ENCODE measurements at places on chromosomes 16 and 17.

DNA sequence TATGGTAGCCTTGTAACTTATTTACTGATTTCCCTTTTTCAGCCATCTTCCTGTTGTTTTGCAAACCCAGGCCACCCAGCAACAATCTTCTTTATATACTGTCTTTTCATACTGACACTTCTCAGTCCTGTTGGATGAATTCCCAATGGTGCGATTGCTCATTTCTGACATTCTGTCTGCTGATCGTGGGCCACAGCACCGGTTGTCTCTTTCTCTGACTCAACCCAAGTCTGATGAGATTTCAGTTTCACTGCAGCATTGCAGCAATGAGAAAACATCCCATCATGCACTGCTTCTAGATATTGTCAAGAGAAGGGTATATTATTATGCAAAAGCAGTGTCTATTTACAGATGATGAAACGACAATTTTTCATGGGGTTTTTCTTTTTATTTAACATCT is 349.2 kb upstream of the HSBP1 start:
- no peak for DNase-seq

DNA sequence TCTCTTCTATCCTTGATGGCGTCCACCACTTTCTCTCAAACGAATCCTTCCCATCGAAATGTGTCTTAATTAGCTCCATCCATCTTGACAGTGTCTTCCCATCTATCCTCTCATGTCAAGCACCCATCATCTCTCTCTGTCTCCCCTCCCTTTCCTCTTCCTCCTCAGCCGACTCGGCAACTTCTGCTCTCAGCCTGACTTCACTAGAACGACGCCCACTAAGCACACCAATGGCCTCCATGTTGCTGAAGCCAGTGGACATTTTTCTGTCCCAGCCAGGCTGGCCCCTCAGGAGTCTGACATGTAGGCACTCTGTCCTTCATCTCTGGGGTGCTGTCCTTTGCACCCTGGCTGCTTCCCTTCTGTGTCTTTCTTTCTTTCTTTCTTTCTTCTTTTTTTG is 2.5 kb upstream of the SPATA20 start:
- no peak for DNase-seq

GRCh38 chr17:67007266-67007665 is 37.1 kb upstream of the CACNG1 start:
- DNase-seq, result no peak

DNA sequence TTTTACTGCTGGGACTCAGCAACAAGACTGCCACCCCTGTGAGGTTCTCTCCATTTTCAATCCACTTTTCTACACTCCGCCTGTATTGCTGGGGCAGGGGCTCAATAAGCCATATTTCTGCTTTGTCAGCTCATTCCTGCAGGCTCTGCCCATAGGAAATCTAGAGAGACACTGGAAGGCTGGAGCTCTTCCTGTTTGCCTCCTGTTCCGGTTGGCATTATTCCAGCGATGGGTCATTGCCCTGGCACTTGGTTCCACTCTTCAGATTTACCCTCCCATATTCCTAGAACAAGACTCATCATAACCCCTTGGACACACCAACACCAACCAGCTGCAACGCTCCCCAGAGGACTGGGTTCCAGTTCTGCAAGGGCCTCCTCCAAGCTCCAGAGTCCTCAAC is 210.4 kb downstream of the CA10 start:
- DNase-seq, result no peak

DNA sequence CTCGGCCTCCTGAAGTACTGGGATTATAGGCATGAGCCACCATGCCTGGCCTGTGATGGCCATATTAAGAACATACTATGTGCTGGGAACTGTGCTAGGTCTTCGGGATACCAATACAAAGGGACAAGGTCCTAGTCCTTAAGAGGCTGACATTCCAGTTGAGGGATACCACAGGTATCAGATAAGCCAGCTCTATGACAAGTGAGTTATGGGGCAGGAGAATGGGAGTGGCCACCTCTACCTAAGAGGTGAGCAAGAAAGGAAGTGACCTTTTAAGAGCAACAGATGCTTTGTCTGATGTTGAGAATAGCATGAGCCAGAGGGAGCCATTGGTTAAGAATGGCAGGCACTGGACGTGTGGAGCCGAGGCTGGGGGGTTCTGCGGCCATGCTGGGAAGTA is 27.0 kb downstream of the ADORA2B start:
- no peak for DNase-seq

DNA sequence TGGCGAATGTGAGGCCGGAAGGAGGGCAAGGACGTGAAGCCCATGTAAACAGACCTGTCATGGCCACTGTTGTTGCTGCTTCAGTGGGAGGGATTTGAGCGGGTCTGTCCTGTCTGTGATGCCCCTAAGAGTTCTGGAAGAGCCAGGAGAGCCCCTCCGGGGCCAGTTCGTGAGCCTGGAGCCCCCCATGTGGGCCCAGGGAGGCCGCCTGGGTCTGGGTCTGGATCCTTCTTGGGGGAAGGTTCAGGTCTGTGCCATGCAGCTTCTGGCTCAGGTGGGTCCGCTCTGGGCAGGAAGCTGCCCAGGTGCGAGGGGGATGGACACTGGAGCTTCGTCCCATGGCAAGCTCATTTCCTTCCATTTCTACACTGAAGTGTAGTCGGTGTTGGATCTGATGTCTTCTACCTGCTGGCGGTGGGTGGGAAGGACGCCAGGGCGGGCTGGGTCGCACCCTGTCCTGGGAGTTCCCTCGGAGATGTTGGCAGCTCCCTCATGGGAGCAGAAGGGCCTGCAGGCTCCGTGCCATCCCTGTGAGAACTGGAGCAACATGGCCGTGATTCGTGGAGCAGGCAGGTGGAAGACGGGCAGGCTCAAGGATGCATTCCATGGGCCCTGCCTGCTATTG is 11.2 kb upstream of the WFIKKN1 start:
- no peak for DNase-seq

GRCh38 chr17:81398176-81398831 is 3.0 kb downstream of the BAHCC1 start:
- peak; percentile 89 for DNase-seq

- no peak for DNase-seq
These were observed 29.8 kb downstream of the DHX38 start for GRCh38 chr16:72123426-72123825.

DNA sequence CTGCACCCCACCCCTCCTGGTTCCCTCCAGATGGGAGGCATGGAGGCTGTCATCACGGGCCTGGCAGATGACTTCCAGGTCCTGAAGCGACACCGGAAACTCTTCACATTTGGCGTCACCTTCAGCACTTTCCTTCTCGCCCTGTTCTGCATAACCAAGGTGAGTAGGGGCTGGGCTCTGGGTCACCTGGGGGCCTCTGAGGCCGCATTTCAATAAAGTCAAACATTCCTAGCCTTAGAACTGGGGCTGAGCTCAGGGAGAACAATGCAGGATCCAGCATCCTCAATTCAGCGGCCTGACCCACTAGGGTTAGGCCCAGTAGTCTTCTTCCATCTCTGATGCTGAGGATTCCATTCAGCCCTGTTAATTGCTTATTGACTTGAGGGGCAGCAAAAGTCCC is 42.1 kb downstream of the SLC6A2 start:
- DNase-seq, result no peak

- no peak for DNase-seq
These were observed 126.0 kb downstream of the KCNJ2 start for GRCh38 chr17:70295329-70295728.

DNA sequence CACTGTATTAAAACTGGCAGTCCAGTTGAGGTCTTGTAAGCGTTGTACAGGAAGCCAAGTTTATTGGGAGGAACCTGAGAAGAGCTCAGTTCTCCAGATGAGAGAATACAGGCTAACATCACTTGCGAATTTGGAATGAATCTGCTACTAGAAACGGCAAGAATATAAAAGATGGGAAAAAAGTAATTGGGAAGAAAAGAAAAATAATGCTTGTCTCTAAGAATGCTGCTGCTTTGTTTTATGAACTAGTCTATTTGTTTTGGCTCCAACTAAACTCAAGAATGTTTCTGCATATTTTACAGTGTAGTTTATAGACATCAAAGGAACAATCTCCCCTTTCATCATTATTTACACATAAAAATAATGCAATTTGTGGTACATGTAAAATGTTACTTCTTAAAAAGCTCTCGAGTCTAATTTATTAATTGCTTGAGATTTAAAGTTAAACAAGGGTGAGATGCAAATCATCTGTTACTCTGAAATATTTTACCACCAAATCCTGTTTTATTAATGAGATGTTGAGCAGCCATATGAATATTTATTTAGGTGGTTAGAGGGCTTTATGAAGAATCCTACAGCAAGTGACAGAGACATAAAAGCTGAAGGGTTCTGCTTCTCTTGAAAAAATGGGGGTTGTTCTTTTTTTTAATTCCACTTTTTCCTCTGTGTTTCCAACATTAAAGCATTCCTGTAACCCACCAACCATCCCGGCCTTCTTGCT is 162.1 kb upstream of the AXIN2 start:
- DNase-seq, result peak; percentile 18

GRCh38 chr16:48682971-48683370 is 73.0 kb upstream of the N4BP1 start:
- no peak for DNase-seq

DNA sequence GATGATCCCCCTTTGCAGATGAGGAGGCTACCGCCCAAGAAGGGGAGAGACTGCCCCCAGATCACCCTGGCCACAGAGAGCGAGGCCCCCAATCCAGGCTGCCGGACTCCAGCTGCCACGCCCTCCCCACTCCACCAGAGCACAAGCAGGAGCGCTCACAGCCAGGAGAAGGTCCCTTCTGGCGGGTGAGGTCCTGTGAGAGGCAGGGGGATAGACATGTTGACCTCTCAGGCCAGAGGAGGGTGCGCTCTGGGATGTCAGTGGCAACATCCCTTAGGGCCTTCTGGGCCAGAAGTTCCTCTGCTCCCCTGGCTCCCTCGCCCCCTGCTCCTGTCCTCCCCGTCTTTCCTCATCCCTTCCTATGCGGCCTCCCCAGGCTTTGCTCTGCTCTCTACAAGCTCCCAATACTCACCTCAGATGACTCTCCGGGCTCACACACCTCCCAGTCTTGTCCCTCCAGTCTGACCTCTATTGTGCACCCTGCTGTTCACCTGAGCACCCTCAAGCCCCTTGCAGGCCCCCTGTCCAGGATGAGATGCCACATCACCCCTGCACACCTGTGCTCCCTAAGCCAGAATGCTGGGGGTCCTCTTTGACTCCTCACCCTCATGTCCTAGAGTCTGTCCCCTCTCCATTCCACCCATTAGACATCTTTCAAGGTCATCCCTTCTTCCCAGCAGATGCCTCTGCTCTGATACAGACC is 5.0 kb upstream of the NXPH3 start:
- DNase-seq, result no peak

GRCh38 chr17:1055751-1056645 is 59.1 kb downstream of the TIMM22 start:
- peak; percentile 67 for DNase-seq

DNA sequence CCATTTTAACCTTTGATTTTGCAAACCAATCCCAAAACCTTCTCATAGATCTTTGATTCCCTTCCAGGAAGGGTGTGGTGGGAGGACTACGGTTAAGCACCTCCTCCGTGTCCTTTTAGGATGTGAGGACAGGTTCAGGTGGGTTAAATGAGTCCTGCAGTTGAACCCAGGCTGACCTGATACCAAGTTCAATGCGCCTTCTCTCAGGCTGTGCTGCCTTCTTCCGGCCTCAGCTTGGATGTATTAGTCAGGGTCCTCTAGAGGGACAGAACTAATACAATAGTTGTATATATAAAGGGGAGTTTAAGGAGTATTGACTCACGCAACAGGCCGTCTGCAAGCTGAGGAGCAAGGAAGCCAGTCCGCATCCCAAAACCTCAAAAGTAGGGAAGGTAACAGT is 10.5 kb upstream of the CSF3 start:
- no peak for DNase-seq

GRCh38 chr17:41777157-41777573 is 9.3 kb downstream of the JUP start:
- DNase-seq, result peak; percentile 75

GRCh38 chr17:78366109-78366848 is 6.4 kb upstream of the SOCS3 start:
- DNase-seq, result no peak

GRCh38 chr17:64223283-64223682 is 39.8 kb downstream of the TEX2 start:
- no peak for DNase-seq

GRCh38 chr17:1931844-1932579 is 93.1 kb downstream of the RTN4RL1 start:
- DNase-seq, result peak; percentile 51

GRCh38 chr17:11023639-11024479 is 186.0 kb upstream of the PIRT start:
- no peak for DNase-seq

GRCh38 chr16:65249768-65250167 is 127.9 kb upstream of the CDH11 start:
- DNase-seq, result peak; percentile 4

DNA sequence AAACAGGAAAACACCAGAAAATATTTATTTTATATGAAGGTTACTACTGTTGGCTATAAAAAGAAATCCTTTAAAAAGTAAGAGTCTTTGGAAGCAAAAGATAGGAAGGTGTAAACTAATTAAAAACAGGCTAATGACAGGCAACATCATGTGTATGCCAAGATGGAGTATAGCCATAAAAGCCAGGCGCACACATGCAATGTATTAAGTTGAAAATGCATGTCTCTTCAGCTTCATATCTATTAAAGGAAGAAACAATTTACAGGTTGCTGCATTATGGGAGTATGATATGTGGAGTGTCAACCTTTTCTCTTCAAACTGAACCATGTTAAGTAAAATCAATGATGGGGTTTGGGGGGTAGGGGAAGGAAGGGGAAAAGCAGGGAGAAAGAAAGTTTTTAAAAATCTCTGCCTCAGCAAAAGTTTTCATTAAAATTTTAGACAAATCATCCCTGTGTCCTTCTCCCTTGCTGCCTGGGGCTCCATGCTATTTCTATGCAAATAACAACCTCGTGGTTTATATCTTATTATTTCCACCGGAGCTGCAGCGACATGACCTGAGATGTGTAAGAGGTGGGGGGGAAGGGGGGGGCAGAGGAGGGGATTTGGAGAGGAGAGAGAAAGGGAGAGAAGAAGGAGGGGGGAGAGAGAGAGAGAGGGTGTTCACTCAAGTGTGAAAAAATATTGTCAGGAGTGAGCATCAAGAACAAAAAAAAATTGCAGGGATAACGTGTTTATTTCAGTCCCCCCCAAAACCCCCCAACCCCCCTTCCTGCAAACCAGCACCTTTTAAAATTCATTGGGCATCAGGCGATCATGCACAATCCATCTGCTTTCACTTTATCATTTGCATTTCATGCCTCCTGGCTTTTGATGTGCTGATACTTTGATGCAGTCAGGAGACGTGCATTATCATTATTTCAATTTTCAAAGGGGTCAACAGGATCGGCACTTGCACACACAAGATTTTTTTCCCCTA is 197.6 kb downstream of the AATF start:
- DNase-seq, result no peak

GRCh38 chr17:65028545-65028843 is 28.0 kb downstream of the GNA13 start:
- no peak for DNase-seq

DNA sequence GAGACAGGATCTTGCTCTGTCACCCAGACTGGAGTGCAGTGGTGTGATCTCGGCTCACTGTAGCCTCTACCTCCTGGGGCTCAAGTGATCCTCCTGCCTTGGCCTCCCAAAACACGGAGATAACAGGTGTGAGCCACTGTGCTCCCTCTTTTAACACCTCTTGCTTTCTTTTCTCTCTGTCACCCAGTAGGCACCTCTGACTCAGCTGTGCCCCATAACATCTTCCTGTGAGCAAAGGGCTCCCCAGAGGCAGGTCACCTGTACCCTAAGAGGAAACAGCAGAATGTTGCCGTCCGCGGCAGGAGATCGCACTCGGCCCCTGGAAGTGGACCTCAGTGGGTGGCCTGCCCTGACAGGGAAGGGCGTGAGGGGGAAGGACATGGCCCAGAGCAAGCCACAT is 918 bp upstream of the NLRC3 start:
- no peak for DNase-seq

- no peak for DNase-seq
These were observed 22.2 kb downstream of the RNF112 start for GRCh38 chr17:19433255-19433654.

GRCh38 chr16:74667255-74667700 is 601 bp upstream of the RFWD3 start:
- peak; percentile 70 for DNase-seq

All from right kidney (tissue), 9 donors.